ENCODE measurements at places on chromosomes 4 and X.

GRCh38 chrX:104137496-104137895 is 19.3 kb downstream of the SLC25A53 start:
- no peak for DNase-seq

GRCh38 chr4:27463816-27464215 is 603.2 kb downstream of the STIM2 start:
- no peak for DNase-seq

- no peak for DNase-seq
These were observed 2351.4 kb downstream of the PCDH7 start for GRCh38 chr4:33071535-33071934.

- no peak for DNase-seq
These were observed 31.0 kb downstream of the TMEM131L start for GRCh38 chr4:153497091-153497531.

DNA sequence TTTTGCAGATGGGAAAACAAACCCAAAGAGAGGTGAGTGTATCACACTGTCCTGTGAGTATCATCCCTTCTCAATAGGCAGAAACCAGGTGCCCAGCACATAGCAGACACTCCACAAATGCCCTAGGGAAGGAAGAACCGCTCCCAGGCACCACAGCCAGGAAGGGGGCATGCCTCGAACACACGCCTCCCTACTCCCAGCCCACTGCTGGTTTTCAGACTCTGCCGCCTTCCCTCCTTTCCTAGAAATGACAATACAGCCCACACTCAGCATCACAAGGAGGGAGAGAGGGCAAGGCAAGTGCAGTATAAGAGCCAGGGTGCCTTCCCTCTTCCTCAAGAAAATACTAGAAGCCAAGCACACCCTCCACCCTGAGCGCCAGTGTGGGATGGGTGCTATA is 16.2 kb downstream of the JAKMIP1 start:
- DNase-seq = no peak

Measured in stimulated activated CD8-positive, alpha-beta memory T cell treated with anti-CD3 and anti-CD28 coated beads, Interleukin-7, amount 100 ng/mL, for 48 hours (primary cell).